Neural crest cell (in vitro differentiated cells): ENCODE measurements at places on chromosomes 3 and 15. TPM values are rescaled to one million over a fixed set of nuclear protein-coding genes. Genes with fewer than 3 reads are reported as not detected.

- no peak for DNase-seq
Measured at GRCh38 chr3:132543011-132543739, 53.9 kb upstream of the ACKR4 start.

- no peak for DNase-seq
Measured at GRCh38 chr3:58556001-58556400, 19.0 kb upstream of the ACOX2 start.

- DNase-seq, result no peak
Measured at GRCh38 chr15:85941186-85941855, 138.3 kb upstream of the AGBL1 start.

DNA sequence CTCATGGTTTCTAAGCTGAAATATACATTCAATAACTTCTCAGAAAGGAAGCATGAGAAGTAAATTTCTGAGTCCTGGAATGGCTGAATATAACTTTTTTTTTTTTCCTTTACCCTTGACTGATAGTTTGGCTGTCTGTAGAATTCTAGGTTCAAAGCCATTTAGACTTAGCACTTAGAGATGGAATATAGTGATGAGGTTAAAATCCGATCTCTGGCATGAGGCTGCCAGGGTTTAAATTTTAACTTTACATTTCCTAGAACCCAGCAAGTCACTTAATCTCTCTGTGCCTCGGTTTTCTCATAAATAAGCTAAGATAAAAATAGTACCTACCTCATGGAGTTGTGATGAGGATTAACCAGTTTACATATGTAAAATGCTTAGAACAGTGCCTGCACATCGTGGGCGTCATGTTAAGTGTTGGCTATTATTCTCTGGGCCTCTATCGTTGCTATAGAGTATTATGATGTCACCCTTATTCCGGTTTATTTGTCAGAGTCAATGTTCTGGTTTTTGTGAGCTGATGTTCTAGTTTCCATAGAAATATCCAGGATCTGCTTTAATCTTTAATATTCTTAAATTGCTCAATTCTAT lies 199.8 kb upstream of the TLE3 start:
- DNase-seq, result no peak

The TRIM42 gene
- not detected in 2 replicates for total RNA-seq

The RASGRP1 gene
- total RNA-seq, result 1.6 and 1.8 TPM in 2 replicates
